ENCODE measurements at places on chromosomes 3 and 15. TPM values are rescaled to one million over a fixed set of nuclear protein-coding genes. Genes with fewer than 3 reads are reported as not detected.

DNA sequence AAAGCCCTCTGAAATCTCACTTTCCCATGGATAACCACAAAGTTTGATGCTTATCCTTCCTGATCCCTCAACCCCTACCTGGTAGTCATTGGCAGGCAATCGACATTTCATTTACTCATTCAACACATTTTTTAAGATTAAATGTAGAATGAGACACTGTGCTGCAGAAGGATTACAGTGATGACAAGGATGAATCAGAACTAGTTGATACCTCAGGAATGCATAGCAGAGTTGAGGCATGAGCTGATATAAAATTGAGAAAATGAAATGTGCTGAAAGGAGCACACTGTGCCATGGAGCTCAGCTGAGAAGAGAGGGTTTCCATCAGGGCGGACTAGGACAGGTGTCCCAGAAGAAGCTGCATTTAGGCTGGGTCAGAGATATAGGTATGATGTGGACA, 48.9 kb upstream of the ACTL6A start:
- no peak for DNase-seq

- DNase-seq = no peak
Measured at GRCh38 chr3:187183903-187184302, 13.4 kb upstream of the RTP1 start.

- DNase-seq = no peak
Measured at GRCh38 chr3:187130346-187131066, 8.8 kb downstream of the RPL39L start.

DNA sequence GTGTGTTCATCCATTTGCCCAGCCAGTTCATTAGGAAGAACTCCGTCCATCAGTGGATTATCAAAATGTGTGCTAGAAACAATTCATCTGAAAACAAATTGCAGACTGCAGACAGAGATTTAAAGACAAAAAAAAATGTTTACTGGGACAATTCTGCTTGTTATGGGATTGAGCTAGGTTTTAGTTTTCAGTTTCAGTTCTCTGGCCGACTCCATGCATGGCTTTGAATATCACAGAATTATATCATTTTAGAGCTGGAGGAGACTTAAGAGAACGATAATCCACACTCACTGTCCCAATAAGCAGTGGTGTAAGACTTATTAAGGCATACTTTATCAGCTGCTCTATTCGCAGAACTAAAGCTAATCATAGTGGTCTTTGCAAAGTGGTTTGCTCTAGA, 51.1 kb downstream of the TFG start:
- no peak for DNase-seq

Gene CRABP1
- 35.2 TPM for polyA plus RNA-seq

Gene NUP210
- 30.8 TPM for polyA plus RNA-seq

- DNase-seq = no peak
Measured at GRCh38 chr15:101807345-101807945, 4.1 kb downstream of the OR4F6 start.
